Stromal cell of bone marrow (primary cell): ENCODE measurements at places on chromosomes 2 and 18.

- DNase-seq, result no peak
These were observed 10.2 kb upstream of the RMP24 start for GRCh38 chr18:35962320-35962719.

- DNase-seq, result no peak
These were observed 287.0 kb upstream of the CCDC68 start for GRCh38 chr18:55246278-55246677.

- no peak for DNase-seq
These were observed 756.4 kb upstream of the CDH7 start for GRCh38 chr18:64994370-64994769.

GRCh38 chr2:524442-524841 is 152.8 kb downstream of the TMEM18 start:
- peak; percentile 25 for DNase-seq

DNA sequence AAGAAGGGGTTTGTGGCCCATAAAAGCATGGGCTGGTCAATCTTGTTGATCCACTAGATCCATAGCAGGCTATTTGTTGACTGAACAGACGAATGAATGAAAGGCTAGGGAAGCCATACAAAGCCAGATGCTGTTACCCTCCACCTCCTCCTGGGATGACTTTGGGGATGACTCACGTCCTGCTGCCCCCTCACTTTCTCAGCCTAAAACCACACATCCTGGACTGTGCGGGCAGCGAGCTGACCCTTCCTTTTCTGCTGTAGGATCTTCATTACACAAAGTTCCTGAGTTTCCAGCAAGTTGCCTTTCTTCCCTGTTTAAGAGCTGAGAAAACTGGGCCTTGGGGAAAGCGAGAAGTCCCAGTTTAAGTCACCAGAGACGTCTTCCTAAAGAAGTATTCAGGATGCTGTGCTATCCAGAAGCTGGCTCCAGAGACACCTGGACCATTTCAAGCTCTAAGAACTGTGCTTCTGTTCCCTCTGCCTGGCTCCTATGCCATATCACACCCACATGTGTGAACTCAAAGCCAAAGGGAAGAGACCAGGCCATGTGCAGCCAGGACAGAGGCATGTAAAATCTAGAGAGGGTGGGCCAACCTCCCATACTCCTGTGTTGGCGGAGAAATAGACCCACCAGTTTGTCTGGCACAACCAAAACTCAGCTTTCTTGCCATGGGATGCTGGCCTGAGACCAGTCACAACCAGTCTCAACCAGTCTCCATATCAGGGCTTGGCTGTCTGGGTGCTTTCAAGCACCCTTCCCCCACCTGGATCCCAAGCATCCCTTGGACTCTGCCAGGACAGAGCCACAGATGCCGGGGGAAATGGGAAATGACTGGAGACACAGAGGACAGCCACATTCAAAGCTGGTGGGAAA is 4.7 kb upstream of the SLC20A1 start:
- peak; percentile 81 for DNase-seq

DNA sequence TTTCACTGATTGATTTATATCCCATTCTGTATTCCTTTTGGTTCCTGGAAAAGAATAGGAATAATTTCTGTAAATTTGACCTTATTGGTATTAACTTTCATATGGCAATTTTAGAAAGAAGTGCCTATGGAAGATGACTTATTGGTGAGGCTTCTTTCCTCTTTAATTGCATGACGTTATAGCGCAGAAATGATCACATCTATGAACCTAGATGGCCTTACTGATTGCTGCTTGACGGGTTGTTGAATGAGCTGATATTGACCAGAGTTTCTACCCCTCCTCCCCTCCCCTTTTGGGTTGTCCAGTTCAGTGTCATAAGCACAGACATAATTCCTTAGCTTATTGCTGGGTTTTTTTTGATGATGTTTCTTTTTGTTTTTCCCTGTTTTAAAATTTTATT is 14.6 kb downstream of the ACSL3 start:
- no peak for DNase-seq
